ENCODE measurements at places on chromosomes 16 and 17. TPM values are rescaled to one million over a fixed set of nuclear protein-coding genes. Genes with fewer than 3 reads are reported as not detected.

GRCh38 chr17:77410470-77410869, 269.7 kb downstream of the SEC14L1 start:
- DNase-seq = no peak

DNA sequence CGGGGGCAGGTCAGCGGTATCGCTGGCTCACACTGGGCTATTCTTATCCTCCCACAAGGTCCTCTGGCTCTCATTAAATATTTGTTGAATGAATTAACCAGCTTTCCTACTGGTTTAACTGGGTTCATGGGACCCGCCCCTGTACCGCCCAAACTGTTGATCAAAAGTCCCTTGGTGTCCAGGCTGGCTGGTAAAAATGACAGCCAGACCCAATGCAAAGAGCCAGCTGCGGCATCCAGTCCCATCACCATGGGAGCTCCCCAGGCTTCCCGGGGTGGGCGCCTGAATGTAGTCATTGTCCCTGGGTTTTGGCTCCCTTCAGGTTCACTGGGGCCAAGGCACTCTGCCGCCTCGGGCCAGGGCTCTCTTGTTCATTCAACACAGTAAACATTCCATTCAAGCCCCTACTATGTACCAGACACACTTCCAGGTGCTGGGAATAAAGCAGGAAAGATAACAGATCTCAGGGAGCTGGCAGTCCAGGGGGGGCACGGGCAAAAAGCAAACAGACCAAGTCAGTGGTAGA, 11.7 kb upstream of the ATP2C2 start:
- peak; percentile 67 for DNase-seq

DNA sequence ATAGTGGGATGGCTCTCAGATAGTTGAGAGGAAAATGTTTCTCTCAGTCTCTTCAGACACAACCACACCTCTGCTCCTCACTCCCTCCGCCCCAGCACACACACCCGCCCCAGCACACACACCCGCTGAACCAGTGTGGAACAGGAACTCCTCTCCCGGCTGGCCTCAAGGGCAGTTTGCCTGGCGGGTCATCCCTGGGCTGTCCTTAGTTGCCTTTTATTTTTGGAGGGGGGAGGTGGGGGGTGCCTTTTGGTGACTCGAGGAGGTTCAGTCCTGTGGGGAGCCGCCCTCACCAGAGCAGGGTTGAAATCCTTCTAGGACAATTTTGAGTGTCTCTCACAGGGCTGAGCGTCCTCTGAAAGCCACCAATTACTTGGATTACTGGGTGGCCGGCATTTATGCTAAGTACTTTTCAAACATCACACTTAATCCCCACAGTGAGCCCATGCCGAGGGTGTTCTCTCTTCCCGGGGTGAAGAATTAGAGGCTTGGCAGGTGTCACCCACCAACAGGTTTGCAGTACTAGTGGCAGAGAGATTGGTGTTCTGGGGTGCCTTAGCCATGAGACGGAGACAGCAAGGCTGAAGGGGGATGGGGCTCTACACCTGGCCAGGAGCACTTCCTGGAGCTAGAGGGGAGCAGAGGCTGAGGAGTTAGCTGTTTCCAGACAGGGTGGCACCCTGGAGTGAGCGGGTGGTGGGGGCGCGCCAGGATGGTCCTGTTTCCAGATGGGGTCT, 2.8 kb downstream of the RASD1 start:
- no peak for DNase-seq

DNA sequence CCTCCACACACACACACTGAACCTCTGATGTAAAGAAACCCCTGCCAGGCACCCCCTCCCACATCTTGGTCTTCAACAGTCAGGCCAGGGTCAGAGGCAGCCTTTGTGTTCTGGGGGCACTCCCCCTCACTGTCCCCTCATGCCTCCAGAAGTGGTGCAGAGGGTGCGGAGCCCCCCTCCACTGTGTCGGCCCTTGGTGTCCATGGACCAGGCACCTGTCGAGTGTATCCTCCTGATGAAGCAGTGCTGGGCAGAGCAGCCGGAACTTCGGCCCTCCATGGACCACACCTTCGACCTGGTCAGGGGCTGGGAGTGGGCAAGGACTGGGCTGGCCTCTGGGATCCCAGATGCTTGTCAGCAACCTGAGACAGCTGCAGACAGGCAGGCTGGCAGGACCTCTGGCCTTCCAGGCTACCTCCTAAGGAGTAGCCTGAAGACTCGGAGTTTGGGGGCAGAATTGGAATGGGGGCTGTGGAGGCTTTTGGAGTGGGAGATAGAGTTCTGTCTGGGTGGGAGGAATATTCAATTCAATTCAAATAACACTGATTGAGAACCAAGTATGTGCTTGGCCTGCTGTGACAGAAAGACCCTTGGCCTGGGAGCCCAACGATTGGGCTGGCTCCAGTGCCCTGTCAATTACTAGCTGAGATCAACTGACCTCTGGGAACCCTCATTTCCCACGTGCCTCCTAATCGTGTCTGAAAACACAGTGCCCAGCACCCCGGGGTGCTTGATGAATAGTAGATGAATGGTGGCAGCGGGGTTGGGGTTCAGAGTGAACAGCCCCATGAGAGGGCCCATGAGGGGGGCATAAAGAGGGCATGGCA, 11.5 kb downstream of the GUCY2D start:
- DNase-seq = no peak

- no peak for DNase-seq
Observed at GRCh38 chr17:18040261-18040858, 1.2 kb downstream of the GID4 start.

DNA sequence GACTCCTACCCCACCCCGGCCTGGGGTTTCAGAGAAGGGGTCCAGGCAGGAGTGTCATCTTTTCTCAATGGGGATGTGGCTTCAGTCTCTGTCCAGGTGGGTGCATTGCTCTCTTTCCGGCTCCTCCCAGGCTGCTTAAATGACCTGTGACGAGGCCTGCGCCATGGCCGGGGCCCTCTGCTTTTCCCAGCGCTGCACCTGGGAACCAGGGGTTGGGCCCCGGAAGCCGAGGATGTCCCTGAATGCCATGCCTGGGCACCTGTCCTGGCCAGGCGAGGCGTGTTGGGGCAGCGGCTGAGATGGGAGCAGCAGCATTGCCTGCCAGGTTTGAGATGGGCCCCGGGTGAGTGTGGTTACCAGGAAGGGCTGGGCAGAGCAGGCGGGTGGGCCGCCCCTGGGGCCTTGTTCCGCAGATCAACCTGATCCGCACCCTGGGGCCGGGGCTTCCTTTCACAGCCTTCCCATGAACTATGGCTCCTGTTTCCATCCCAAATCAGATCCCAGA, 147.4 kb downstream of the SEC14L1 start:
- peak; percentile 70 for DNase-seq

DNA sequence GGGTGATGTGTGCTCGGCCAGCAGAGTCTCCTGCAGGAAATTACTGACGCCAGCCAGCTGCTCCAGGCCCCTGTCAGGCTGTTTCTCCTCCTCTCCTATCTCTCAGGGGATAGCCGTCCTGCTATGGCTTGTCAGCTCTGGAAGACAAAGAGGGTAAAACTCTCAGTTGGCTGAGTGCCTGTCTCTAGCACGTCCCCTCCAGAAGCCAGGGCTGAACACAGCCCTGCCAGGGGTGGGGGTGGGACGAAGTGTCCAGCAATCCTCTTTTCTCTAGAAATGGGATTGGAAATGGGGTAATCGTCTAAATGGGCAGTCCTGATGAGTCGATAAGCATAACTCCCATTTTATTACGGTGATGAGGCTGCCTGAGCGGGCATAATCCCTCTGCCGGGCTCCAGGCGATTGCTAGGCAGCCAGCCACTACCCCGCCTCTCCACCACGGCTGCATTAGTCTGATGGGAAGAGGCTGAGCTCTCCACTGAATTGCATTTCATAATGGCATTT, 89.1 kb upstream of the GNAO1 start:
- no peak for DNase-seq

IRF8 gene
- 0.23 TPM for total RNA-seq

ICAM2 gene
- total RNA-seq = 0.64 TPM

BAHCC1 gene
- 11.6 TPM for total RNA-seq

ZNF205 gene
- total RNA-seq = 26.7 TPM

- no peak for DNase-seq
Observed at GRCh38 chr17:37048811-37049210, 100.1 kb downstream of the AATF start.

DNA sequence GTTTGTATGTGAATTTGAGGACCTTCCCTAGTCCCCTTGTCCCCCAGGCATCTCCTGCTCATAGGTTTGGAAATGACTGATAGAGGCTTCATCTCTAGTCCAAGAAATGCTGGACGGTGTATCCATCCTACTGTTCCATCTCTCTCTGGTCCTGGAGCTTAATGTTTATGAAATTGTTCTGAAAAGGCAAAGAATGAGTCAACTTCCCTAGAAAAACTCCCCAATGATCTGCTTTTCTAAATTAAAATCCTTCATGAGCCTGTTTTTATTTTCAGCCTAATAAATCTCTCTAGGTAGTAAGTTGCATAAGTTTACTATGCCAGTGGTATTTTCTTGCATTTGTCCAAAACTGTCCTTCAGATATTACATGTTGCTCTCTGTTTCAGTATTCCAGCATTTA, 2.1 kb upstream of the IGSF6 start:
- no peak for DNase-seq

CDH13 gene
- total RNA-seq = not detected

DNA sequence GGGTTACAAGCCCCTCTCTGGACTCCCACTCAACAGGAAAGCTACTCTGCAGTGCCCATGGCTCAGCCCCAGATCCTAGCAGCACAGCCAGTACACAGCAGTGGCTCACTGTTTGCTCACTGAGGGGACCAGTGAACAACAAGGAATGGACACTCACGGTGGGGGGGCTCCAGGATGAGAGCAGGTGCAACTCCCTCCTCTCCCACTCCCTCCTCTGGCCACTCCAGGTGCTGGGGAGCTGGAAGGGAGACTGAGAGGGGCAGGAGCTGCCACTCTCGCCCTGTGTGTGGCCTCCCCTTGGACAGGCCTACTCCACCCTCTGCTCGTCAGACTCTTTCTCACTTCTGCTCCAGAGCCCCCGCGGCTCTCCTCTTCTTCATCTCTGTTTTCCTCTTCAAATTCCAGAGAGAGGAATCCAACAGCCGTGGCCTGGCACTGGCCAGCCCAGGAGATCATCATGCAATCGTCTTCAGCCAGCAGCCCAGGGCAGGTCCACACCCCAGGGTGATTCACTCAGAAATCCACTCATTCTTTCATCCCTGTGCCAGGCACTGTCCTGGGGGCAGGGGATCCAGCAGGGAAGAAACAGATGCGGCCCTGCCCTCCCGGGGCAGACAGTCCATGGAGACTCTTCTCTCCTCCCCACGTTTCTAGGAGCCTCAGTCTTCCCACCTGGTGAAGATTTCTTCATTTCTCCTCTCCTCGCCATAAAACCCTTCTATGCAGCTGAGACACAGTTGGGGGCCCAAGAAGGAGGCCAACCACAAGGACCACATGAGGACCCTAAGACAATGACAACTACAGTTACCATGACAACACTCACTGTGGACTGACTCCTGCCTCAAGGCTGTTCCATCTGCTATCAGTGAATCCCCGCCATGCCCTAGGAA, 30.7 kb downstream of the CFAP20 start:
- no peak for DNase-seq

DNA sequence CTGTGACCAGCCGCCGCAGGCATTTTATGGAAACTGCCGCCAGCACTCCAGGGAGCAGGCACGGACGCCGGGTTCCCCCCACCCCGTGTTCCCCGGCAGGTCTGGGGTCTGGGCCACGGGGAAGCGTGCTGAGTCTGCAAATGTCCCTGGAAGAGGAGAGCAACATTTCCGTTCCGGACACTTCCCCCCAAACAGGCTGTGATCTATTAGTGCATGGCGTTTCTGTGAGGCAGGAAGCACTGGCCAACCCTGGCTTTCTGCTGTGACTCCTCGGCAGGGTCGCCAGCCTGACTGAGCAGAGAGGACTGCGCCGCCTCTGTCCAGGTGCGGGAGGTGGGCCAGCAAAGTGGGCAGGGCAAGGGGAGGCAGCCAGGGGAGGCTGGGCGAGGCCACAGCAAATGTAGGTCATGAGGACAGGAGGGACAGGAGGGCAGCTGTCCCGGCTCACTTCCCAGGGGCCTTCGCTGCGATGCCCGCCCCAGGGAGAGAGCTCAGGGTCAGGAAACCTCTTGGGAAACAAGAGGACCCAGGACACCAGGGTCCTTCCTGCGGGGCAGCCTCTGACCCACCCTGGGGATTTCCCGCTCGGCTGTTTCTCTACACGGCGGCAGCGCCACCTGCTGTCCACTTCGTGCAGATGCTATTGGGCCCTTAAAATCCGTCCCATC, 9.5 kb downstream of the FOXF1 start:
- DNase-seq = peak; percentile 70

RBFOX1 gene
- not detected for total RNA-seq

DNA sequence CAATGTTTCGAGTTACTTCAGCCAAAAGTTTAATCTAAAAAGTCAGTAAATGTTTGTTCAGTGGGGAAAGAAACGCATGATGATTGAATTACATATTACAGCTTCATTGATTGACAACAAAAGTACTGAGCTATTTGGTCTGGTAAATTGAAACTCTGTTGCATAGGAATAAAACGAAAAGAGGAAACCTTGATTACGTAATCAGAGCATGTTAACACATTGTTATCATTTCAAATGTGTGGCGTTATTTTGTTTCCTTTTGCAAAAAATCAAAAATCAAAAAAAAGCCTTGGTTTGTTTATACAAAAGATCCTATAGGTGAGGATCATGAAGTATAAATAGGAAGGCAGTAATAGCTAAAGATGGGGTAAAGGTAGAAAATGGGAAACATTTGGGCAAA, 19.5 kb upstream of the CA10 start:
- no peak for DNase-seq

KCNJ2 gene
- 0.18 TPM for total RNA-seq

DNAH9 gene
- not detected for total RNA-seq

PYDC1 gene
- total RNA-seq = not detected

- DNase-seq = no peak
Observed at GRCh38 chr17:70476368-70476767, 307.0 kb downstream of the KCNJ2 start.

GRCh38 chr16:89163297-89163696, 8.3 kb upstream of the CDH15 start:
- no peak for DNase-seq

DNA sequence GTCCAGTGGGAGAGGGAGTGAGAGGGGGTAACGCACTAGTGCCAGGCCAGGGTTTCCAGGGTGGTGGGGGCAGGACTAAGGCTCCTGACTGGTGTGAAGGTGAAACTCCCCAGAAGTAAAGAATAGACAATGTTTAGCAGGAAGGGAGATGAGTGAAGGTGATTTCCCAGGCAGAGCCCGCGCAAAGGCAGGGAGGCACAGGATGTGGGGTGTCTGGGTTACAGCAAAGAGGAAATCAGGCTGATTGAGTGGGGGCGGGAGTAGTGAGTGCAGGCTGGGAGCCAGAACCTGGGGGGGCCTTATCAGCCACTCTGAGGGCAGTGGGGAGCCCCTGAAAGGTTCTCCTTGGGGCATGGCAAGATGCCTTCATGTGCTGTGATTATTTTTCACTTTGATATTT, 167.5 kb downstream of the UTP18 start:
- no peak for DNase-seq

TBC1D28 gene
- not detected for total RNA-seq

- DNase-seq = no peak
Observed at GRCh38 chr16:57316390-57317017, 32.0 kb upstream of the PLLP start.

MAFG gene
- total RNA-seq = 45.5 TPM

- DNase-seq = no peak
Observed at GRCh38 chr16:11349599-11350276, 4.5 kb downstream of the RMI2 start.

KRTAP9-7 gene
- total RNA-seq = not detected

UMOD gene
- total RNA-seq = not detected

NPIPA3 gene
- not detected for total RNA-seq

Data from HT-29 (cell line).